ENCODE measurements at places on chromosomes 1 and 21.
A peak's percentile ranks its signal among the peaks of the same experiment; 100 is the strongest.

GRCh38 chr1:228725178-228725577, 10.1 kb upstream of the RHOU start:
- DNase-seq: no peak

GRCh38 chr1:183915625-183916510, 110.9 kb downstream of the RGL1 start:
- peak; percentile 99 for DNase-seq

DNA sequence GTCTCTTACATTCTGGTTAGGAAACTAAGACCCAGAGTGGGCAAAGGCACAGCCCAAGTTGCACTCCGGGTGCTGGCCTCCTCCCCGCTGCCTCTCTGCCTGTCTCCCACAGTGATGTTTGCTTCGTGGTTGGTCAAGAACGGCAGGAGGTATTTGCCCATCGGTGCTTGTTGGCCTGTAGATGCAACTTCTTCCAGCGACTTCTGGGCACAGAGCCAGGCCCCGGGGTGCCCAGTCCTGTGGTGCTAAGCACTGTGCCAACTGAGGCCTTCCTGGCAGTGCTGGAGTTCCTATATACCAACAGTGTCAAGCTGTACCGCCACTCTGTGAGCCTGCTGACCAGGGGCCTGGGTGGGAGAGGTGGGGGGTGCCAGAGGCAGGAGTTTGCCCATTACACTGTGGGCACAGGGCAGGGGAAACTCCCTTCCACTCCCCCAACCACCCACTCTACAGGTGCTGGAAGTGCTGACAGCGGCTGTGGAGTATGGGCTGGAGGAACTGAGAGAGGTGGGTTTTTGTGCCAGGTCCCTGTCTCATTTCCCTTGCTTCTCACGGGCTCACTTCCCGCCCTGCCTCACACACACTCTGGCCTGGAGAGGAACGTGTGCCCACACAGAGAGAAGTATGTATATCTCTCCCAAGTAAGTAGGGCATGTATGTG, 1.9 kb downstream of the BTBD19 start:
- DNase-seq: no peak

DNA sequence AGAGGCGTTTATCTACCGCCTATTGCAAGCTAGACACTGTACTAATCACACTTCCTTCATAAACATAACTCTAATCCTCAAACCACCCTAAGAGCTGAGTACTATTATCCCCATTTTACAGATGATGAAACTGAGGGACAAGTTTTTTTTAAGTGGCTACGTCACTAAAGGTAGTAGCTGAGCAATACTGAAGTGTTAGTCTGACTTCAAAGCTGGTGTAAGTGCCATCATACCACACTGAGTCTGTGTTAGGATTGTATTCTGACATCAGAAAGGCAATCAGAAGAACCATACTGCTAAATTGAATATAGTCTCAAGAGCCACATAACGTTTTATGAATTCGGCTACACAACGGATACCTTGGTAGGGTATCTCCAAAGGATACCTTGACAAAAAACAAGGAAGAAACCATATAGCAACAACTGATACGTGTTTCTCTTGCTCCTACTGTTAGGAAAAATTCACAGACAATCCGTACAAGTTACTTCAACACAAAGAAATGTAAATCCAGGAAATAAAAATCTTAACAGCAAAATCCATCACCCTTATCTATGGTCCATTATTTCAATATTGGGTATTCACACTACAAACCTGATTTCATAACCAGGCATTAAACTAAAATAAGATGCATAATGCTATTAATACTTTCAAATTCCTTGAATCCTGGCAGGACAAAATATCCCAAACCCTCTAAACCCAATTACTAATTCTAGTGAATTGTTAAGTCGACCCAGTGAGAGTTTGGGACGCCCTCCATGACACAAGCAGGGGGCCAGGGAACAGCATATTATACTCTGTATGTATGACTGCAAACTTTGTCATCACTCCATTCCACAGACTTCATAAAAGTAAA, 1.6 kb downstream of the TP53BP2 start:
- peak; percentile 28 for DNase-seq

- no peak for DNase-seq
Measured at GRCh38 chr1:30818568-30819243, 61.1 kb upstream of the LAPTM5 start.

- no peak for DNase-seq
Measured at GRCh38 chr1:175134500-175134899, 58.1 kb downstream of the KIAA0040 start.

DNA sequence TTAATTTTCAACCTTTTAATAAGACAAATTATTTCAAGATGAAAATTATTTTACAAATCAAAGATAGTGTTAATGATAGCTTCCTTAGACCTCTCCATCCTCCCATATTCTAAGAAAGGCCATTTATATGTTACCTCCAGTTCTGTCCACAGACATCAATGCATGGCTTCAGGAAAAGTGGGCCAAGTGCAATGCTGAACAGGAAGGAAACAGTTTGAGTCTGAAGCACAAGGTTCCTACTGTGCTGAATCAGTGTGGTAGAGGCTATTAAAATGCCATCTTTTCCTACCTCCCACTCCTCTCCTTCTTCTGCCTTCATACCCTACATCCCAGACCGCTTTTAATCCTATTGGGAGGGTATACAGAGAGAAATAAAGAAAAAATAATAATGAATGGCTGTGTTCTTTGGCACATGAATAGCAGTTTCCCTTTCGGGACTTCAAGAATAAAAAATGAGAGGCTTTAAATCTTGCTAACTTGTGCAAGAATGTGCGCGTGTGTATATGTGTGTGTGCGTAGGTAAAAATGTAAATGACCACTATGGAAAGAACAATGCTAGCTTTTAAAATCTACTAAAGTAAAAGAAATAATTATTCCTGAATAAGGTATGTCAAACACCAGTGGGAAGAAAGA, 62.6 kb upstream of the C1orf105 start:
- no peak for DNase-seq

DNA sequence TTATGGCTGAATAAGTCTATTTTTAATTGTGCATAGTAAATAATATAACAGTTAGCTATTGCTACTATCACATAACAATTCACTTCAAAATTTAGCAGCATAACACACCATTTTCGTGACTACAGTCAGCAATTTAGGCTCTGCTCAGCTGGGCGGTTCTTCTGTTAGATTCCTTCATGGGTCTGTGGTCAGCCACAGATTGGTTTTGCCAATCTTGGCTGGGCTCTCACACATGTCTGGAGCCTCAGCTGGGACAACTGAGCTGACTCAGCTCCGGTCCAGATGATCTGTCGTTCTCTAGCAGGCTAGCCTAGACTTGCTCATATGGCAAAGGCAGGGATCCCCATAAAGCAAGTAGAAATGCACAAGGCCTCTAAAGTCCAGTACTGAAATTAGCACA, 15.1 kb upstream of the CDC42BPA start:
- DNase-seq: no peak

DNA sequence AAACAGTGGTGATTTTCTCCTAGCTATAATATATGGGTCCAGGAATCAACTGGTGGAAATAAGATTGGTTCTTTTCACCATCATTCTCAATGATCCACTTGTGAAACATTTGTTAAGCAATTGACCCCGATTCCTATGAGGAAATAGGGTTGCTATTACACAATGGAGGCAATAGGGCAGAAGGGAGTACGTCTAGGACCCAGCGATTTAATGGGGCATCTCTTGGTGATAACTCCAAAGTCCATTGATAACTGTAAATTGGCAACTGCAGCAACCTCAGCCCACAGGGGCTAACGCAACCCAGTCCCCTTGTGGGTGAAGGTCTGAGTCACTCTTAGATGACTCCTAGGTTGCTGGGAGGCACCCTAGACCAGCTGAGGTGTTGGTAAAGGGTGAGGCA, 62.5 kb upstream of the BARHL2 start:
- no peak for DNase-seq

DNA sequence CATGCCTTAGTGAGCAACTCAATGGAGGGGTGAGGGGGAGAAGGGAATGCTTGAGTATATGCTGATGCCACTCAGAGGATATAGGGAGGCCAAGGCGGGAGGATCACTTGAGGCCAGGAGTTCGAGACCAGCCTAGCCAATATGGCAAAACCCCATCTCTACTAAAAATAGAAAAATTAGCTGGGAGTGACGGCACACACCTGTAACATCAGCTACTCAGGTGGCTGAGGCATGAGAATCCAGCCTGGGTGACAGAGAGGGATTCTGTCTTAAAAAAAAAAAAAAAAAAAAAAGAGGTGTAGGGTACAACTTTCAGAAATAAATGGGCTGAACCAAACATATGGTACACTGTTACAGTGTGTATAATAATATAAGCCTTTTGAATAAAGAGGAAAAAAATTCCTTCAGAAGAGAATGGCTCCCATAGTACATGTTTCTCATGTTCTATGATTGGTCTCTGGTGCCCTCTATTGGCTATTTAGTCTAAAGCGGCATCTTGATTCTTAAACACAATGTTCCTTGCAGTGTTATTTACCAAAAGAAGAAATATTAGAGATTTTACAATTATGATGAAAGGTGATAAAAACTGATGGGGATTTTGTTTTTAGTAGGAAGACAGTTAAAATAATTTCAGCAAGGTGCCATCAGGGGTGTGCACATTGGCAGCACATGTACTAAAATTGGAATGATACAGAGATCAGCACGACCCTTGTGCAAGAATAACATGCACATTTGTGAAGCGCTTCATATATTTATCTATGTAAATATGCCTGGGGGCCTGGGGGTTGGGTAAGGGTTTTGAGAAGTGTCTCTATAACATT, 109.8 kb downstream of the PATJ start:
- peak; percentile 94 for DNase-seq

GRCh38 chr1:39431927-39432326, 59.5 kb upstream of the BMP8A start:
- DNase-seq: no peak

GRCh38 chr1:228403231-228403631, 3.4 kb downstream of the TRIM11 start:
- no peak for DNase-seq

DNA sequence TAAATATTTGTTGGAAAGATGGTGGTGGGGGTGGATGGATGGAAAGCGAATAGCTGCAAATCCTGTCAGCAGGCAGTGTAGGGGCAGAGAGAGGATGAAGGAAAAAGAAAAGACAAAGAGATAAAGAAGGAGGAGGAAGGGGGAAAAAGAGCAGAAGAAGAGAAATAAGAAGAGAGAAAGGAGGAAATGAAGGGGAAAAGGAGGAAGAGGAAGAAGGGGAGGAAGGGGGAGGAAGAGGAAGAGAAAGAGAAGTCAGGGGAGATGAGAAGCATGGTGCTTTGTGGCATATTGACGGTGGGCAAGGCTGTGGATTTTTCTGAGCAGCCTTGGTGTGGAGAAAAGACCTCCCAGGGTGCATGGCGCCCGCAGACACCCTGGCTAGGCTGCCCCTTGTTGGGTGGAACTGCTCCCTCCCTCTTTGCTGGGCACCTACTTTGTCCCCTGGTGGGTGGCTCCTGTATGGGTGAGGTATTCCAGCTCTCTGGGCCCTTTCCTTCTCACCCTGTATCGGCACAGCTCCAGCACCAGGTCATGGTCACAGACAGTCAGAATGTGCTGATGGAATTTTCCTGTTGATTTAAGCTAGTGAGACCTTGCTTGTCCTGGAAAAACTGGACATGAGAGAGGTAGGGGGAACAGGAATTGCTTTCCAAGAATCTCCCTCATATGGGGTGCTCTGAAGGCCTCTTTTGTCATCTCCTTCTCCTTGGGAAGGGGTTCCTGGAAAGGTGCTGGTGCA, 45.7 kb upstream of the TLR5 start:
- no peak for DNase-seq

GRCh38 chr1:110879758-110880606, 7.0 kb downstream of the CD53 start:
- DNase-seq: no peak

DNA sequence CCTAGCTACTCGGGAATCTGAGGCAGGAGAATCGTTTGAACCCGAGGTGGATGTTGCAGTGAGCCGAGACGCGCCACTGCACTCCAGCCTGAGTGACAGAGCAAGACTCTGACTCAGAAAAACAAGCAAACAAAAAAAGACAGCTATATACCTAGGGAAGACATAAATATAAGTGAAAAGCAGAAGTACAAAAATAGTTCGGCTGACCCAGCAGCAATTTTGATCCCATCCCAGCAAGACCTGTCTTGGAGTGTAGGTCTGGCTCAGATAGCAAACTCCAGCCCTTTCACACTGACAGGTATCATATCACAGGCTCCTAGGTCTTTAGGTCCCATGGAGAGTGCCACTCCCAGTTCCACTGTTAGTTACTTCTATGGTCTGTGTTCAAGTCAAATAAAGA, 14.6 kb downstream of the MTX1 start:
- no peak for DNase-seq

- DNase-seq: peak; percentile 83
Measured at GRCh38 chr1:228664399-228664914, 70.8 kb upstream of the RHOU start.

DNA sequence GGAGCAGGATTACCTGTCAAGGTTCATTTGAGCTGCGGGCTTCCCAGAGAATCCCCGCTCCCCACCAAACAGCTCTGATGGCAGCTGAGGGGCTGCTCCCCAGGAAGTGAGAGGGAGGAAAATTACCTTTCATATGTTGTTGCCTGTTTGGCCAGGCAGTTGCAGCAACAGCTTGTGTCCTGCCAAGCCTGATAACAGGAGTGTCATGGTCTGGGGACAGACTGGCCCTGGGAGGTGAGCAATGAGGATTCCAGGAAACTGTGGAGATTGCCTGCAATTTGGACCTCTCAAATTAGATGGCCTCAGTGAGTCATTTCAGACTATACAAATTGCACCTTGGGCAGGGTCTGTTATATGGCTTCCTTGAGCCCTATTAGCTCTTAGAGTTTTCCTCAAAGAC, 189.3 kb downstream of the PTPRU start:
- DNase-seq: no peak

- DNase-seq: peak; percentile 69
Measured at GRCh38 chr1:118116401-118116800, 68.6 kb downstream of the SPAG17 start.

DNA sequence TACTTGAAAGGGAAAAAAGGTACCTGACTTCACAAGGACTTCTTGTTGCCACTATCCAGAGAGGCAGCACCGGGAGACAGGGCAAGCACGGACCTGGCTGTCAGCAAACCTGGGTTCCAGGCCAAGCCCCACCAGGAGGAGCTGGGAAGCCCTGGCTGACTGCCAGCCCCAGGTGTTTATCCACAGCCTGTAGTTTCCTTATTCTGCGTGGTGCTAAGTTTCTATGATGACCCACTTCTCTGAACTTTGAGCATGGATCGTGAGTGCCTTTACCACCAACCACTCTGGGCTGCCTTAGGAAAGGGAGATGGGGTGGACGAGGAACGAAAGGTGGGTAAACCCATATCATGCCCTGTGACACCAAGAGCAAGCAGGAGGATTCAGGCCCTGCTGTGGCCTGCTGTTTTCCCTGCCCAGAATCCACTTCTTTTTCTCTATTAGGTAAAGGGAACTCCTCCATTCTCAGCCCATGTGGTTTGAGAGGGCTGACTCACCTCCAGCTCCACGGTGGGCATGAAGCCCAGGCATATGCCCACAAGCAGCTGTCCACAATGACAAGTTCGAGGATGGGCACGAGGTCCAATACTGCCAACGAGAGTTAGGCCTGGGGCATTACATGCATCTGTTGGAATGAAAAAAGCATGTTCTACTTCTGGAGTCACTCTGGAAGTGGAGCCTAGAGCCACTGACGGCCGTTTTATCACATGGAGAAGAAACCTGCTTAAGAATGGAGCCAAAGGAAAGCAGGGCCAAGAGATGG, 20.3 kb downstream of the TSPAN2 start:
- DNase-seq: peak; percentile 48

GRCh38 chr21:36724660-36725059, 25.7 kb downstream of the SIM2 start:
- DNase-seq: no peak

Measured in fibroblast of the aortic adventitia (primary cell).